Stimulated activated CD4-positive, alpha-beta T cell treated with anti-CD3 and anti-CD28 coated beads, TNF-alpha, amount 100 ng/mL, for 1 hour (primary cell): ENCODE measurements at places on chromosomes 2 and 18.

GRCh38 chr2:217856871-217857270, 145.9 kb downstream of the TNS1 start:
- no peak for DNase-seq

GRCh38 chr2:124678043-124678442, 653.0 kb downstream of the CNTNAP5 start:
- DNase-seq = no peak

DNA sequence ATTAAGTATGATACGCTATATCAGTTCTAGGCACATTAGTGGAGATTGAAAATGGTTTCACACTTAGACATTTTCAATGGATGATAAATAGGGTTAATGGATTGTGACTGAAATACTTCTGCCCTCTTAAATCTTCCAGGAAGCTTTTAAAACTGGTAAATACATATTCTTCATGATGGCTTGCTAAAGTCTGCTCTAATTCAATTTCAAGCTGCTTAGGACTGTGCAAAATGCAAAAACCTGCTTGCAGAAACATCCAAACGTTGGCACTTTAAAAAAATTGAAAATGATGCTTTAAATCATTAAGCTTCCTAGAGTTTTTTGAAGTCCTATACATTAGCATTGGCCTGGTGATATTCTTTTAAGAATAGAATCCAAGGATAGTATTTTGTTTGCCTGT, 214.8 kb upstream of the FSHR start:
- no peak for DNase-seq

DNA sequence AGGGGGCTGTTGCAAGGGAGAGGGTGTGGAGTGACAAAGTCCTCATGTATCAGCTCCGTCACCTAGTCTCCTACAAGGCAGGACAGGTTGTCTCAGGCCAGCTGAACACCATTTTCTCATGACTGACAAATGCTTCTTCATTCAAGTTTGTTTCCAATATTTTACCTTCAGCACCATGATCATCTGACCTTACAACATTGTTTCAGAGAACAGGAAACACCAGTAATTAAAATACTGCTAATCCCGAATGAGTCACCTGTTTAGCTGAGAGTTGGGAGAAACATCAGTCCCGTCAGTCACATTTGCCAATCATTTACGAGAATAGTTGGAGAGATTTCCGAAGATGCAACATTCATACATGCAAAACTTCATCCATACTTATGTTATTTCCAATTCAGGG, 25.7 kb upstream of the SP5 start:
- DNase-seq = no peak

- no peak for DNase-seq
Observed at GRCh38 chr2:238108423-238109183, 8.5 kb downstream of the ESPNL start.

- DNase-seq = no peak
Observed at GRCh38 chr18:42328931-42329330, 373.9 kb downstream of the PIK3C3 start.

DNA sequence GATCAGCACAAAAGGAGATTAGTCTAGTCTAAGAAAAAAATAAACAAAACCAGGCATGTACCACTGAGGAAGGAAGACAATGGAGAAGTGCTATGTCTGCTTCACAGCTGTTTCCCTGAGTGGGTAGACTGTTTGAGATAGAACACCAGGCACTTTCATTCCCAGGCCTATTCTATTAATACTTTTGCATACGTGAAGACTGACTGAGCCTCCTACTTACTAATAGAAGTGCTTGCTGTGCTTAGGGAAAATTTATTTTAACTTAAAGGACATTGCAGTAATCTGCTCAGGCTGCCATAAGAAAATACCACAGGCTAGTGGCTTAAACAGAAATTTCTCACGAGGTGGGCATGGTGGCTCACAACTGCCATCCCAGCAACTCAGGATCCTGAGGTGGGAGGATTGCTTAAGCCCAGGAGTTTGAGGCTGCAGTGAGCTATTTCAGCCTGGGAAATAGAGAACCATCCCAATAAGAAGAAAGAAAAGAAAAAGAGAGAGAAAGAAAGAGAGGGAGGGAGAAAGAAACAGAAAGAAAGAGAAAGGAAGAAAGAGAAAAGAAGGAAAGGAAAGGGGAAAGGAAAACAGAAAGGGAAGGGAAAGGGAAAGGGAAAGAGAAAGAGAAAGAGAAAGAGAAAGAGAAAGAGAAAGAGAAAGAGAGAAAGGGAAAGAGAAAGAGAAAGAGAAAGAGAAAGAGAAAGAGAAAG, 33.0 kb downstream of the CMPK2 start:
- DNase-seq = no peak

- DNase-seq = no peak
Observed at GRCh38 chr2:179201869-179202268, 62.8 kb downstream of the SESTD1 start.

- no peak for DNase-seq
Observed at GRCh38 chr2:238863231-238863630, 15.3 kb downstream of the TWIST2 start.

DNA sequence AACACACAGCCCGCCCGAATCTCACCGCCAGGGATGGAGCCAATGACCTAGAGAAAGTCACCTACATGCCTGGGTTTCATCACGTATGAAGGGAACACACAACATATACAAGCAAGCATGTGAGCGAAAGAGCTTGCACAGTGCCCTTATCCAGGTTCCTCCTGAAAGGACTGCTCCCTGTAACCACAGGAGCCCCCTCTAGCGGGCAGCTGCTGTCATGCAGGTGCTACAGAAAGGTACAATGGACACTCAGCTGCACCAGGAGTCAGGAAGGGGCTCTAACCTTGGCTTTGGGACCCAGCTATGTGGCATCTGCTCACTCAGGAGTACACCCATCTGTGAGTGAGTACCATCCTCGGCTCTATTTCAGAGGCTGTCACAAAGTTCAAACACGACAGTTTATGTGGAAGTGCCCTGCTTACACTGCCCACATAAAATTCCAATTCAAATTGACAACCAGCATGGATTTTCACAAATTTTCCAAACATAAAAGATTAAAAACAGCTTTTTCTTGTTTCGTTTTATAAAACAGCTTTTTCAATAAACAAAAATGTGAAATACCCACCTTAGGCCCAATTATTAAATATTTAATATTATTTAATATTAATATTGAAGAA, 3.5 kb downstream of the NDUFA10 start:
- DNase-seq = no peak

DNA sequence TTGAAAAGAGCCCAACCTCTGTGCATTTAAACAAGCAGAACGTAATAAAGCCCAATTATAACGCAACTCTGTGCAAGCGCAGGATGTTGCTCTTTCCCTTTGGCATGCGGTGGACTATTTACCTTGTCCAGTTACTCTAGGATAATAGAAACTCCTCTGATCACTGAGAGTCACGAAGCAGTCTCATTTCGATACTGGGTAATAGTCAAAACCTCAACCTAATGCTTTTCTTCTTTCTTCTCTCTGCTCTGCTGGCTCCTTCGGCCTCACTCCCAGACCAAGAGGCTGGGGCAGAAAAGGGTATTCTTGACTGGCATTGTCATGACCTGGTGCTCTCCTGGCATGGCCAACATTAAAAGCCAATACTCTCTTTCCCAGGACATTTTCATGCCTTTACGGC, 89.7 kb upstream of the GCFC2 start:
- no peak for DNase-seq

DNA sequence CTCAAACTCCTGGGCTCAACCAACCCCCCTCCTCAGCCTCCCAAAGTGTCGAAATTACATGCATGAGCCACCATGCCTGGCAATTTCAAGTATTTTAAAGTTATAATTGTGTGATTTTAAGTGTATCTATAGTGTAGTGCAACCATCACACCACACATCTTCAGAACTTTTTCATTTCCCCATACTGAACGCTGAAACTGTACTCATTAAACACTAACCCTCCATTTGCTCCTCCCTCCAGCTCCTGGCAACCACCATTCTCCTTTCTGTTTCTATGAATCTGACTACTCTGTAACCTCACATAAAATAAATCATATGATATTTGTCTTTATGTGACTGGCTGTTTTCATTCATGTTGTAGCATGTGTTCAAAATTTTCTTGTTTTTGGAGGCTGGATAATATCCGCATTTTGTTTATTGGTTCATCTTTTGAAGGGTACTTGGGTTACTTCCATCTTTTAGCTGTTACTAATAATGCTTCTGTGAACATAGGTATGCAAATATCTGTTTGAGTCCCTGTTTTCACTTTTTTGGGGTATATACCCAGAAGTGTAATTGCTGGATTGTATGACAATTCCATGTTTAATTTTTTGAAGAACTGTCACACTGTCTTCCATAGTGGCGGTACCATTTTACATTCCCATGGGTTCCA, 188.2 kb downstream of the PLCL1 start:
- DNase-seq = no peak

DNA sequence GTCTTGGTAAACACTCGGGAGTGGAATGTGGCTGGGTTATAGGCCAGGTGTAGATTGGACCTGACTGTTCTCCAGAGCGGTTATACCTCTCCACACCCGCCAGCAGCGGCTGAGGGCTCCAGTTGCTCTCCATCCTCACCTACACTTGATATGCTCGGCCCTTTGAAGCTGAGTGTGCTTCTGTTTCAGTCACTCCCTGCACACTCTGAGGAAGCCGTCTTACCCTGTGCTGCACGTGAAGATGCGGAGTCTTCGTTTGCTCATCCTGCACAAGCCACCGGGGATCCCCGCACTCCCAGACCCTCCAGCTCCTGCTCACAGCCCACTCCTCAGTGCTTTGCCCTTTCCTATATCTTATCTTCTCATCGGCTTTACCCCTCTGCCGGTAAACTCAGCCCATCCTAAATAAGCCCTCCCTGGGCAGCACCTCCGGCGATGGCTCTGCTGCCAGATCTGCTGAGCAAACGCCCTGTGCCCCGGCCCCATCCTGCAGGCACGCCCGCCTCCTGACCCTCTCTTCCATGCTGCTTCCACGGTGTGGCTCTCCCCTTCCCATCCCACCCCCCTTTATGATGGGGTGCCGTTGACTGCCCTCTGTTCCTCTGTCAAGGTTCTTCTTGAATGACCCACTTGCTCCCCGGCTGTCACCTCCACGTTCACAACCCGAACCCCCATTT, 47.3 kb upstream of the ODC1 start:
- DNase-seq = no peak

DNA sequence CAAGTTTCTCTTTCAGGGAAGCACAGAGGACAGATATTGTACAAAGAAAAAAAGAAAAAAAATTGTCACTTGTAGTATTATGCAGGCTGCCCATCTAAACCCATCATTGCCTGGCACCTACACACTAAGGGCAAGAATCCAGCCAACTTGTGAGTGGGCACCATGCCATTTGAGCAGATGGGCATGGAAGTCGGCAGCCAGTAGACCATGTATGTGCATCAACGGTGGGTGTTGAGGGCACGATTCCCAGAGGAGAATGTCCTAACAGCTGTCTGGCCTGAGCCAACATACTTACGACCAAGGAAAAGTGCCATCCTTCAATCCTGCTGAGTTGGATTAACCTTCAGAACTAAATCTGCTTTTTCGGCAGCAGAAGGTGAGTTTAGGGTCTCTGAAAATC, 63.9 kb downstream of the ARHGAP15 start:
- DNase-seq = no peak

DNA sequence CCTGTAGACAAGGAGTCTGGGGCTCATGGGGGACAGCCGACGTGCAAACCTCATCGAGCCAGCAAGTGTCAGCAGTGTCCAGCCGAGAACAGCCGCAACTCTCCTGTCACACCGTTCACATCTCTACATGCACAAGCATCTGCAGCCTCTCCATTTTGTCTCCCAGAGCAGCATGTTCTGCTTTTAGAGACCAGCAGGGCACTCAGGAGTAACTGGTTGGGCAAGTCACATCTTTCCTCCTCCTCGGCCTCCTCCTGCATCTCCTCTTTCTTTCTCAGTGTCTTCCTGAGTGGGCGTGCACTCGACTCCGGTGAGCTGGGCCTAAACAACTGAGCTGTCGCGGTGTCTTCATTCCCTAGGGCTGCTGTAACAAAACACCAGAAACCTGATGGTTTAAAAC, 249.9 kb downstream of the SH3BP4 start:
- DNase-seq = no peak

DNA sequence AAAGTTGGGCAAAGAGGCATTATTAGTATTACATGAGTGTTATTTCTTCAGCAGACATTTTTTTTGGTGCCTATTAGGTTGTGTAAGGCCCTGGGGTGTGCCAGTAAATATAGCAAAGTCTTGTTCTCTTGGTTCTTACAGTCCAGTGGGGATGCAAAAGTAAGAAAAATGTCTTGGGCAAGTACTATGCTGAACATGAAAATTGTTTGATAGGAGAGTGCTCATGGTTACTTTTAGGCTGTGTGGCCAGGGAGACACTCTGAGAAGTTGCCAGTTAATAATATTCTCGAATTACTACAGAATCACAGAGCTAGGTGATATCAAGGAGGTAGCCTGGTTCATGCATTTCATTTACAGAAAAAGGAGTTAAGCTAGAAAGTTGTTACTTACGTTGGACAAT, 1.9 kb downstream of the AGFG1 start:
- no peak for DNase-seq

- no peak for DNase-seq
Observed at GRCh38 chr18:65938592-65939372, 188.0 kb downstream of the CDH7 start.

GRCh38 chr2:236670235-236670620, 100.6 kb downstream of the ACKR3 start:
- no peak for DNase-seq

DNA sequence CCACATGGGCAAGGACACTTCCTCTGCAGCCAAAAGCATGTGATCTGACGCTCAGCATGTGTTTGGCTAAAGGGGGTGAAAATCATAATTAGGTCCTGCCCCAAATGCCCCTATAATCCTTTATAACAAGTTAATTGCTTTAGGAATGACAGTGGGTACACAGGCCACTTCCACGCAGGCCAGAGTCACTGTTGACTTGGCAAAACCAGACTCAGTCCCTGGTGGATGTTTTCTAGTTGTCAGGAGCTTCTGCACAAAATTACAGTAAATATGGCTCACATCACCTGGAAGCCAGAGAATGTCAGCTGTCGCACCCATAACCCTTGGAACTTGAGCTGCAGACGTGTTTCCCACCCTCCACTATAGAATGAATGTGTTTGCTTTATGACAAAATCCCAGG, 13.3 kb upstream of the PXDN start:
- no peak for DNase-seq

GRCh38 chr2:11579867-11580659, 46.2 kb downstream of the GREB1 start:
- no peak for DNase-seq

DNA sequence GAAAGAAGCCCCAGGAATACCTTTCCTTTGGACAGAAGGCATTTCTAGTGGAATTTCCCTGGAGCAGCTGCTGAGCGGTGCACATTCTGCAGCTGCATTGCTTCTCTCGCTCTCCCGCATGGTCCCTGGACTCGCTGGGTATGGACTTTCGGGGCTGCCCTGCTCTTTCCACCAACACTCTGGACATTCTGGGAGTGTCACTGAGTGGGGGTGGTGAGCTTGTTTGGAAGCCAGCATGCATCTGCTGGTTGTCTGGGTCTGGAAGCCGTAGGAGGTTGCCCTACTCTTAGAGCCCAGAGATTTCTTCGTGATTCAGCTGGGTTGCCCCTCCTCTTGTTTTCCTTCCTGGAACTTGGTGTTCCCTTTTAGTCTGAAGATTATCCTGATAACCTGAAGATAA, 52.6 kb downstream of the TWIST2 start:
- no peak for DNase-seq
